Peyer's patch (tissue), 4 donors: ENCODE measurements at places on chromosomes 5 and 9. TPM values are rescaled to one million over a fixed set of nuclear protein-coding genes. Genes with fewer than 3 reads are reported as not detected.

- no peak for DNase-seq
Measured at GRCh38 chr9:130694205-130694604, 625 bp downstream of the EXOSC2 start.

DNA sequence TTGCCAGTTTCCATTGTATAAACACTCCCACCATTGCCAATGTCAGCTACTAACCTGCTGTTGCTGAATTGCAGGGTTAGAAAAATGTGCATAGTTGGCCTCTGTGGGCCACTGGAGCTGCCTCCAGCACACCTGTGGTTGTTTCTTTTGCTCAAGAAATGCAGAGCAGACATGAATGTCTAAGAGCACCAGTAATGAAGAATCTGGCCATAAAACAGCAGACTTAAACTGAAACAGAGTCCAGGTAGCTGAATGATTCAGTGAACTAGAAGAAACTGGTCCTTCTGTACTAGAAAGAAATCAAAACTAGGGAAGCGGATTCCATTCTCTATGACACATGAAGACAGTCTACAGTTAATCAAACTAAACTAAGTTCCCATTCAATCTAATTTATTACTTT is 48.2 kb downstream of the NUDT12 start:
- DNase-seq: no peak

GRCh38 chr5:38808666-38809343 is 37.0 kb upstream of the OSMR start:
- DNase-seq: no peak

- DNase-seq: no peak
Measured at GRCh38 chr5:138937392-138938387, 62.6 kb upstream of the LRRTM2 start.

DNA sequence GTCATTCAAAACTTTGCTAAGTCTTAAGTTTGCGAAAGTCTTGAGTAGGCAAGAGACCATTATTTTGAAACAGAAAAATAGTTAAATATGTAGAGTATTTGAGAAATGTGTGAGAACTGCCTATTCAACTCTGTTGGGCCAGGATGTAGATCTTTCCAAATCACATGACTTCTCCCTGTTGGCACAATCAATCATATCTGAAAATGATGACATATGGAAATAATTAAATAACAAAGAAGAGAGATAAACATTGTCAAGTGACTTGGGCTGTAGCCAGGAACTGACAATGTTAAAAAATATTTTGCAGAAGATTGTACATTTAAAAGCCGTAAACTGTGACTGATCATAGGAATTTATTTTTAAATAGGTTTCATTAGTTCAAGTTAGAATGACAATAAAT is 104.6 kb upstream of the IL6ST start:
- DNase-seq: no peak

DNA sequence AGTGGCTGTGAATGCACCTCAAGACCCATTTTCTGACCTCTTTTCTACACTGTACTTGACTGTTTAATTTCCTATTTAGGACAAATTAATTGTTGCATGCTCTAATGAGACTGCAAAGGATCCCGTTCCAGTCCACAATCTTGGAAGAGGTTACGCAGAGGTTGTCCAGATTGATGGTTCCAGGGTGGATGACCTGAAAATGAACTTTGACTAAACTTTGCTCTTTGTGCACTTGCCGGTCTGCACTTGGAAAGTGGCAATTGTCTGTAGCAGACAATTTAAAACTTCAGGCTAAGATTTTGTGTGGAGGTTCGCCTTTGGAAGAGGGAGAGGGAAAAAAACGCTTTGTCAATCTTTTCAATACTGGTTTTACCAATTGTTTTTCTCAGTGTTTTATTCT is 267.8 kb downstream of the TMEM161B start:
- DNase-seq: no peak

GRCh38 chr9:18260521-18260920 is 213.4 kb upstream of the ADAMTSL1 start:
- no peak for DNase-seq

GRCh38 chr9:80775530-80775929 is 913.8 kb downstream of the TLE1 start:
- DNase-seq: no peak

The IFNA21 gene
- total RNA-seq: not detected

The BASP1 gene
- not detected for total RNA-seq

The GARIN3 gene
- total RNA-seq: not detected

The FASTKD3 gene
- 17.0 TPM for total RNA-seq

The BARX1 gene
- total RNA-seq: not detected
